Stimulated activated CD8-positive, alpha-beta memory T cell treated with anti-CD3 and anti-CD28 coated beads, Interleukin-2, amount 100 ng/mL, for 48 hours (primary cell): ENCODE measurements at places on chromosomes 3 and 15.

DNA sequence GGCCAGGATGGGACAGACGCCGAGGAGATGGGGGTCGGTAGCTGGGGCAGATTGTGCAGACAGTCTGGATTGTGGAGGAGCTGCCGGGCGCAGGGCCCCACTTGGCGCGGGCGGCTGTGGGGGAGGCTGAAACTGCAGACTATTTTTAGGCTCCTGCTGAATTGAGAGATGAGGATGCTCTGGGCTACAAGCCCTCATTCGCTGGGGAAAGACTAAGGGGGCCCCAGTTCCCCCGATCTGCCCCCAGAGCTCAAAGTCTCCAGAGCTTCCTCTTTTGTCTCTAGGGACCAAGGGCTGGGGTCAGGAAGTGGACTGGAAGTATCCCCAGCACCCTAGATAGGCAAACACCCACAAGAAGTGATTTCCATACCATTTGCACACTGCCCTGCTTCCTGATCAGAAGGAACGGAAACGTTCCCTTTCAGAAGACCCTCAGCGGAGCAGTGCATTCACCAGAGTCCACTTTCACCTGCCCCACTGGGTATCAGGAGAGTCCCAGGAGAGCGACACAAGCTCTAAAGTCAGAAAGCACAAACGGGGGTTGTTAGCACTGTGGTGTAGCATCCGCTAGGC, 29.7 kb downstream of the SEMA7A start:
- DNase-seq: no peak

GRCh38 chr3:159765030-159765859, 223.4 kb upstream of the IL12A start:
- DNase-seq: no peak

GRCh38 chr15:80638553-80639167, 56.5 kb upstream of the ABHD17C start:
- no peak for DNase-seq

GRCh38 chr3:114527036-114527644, 233.3 kb downstream of the TIGIT start:
- no peak for DNase-seq

GRCh38 chr3:88987776-88988175, 119.6 kb upstream of the EPHA3 start:
- DNase-seq: no peak
